GDM1 (cell line): ENCODE measurements at places on chromosomes 2 and 18.

- DNase-seq = no peak
These were observed 42.0 kb upstream of the NFE2L2 start for GRCh38 chr2:177306550-177306949.

DNA sequence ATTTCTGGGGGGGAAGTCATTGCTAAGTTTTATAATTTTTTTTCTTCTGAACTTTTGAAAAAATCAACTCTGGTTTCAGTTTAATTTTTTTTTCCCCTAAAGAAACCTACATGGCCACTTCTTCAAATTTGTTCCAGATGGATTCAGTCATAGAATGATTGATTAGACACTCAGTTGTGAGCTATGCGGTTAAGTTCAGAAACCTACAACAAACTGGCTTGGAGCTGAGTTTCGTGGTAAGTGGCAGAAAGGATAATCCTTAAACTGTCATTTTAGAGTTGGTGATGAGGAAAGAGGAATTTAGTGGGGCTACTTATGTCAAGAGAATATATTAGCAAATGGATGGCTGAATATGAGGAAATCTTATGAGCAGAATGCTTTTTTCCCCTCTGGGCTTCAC, 23.7 kb downstream of the EFEMP1 start:
- DNase-seq = no peak

- no peak for DNase-seq
These were observed 104.5 kb upstream of the CDH2 start for GRCh38 chr18:28281400-28281799.

GRCh38 chr2:20355131-20355530, 4.5 kb upstream of the PUM2 start:
- DNase-seq = no peak

- no peak for DNase-seq
These were observed 676.0 kb upstream of the SALL3 start for GRCh38 chr18:78303519-78304191.

DNA sequence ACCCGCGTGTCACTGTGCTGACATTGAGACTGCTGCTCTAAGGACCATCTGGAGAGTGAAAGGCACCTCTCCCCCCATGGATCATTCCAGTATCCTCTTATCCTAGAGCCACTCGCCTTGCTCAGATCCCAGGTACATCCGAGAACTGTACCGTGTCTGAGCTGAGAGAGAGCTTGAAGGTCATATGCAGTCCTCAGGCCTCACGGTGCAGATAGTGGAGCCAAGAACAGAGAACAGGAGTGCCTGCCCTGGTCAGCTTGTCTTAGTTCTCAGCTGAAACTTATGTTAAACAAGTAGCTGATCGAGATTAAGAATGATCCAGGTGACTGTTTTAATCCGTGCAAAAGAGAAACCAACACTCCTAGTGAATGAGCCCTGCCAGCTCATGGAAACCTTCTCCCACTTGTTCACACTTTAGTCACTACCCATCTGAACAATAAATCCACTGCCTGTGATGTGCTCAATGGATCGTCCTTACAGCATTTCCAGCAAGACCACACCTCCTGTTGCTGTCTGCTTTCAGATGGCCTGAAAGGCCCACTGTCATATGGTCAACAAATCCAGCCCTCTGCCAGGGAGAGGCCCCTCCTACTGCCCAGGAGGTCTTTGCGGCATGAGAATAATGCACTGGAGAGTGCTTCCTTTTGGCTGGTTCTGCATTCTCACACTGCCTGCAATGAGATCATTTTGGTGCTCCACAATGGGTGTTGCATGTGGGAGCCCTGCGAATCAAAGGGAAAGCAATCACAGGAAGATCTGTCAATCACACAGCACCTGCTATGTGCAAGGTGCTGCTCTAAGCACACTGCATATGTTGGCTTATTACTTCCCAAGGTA, 43.7 kb upstream of the APCDD1 start:
- no peak for DNase-seq

DNA sequence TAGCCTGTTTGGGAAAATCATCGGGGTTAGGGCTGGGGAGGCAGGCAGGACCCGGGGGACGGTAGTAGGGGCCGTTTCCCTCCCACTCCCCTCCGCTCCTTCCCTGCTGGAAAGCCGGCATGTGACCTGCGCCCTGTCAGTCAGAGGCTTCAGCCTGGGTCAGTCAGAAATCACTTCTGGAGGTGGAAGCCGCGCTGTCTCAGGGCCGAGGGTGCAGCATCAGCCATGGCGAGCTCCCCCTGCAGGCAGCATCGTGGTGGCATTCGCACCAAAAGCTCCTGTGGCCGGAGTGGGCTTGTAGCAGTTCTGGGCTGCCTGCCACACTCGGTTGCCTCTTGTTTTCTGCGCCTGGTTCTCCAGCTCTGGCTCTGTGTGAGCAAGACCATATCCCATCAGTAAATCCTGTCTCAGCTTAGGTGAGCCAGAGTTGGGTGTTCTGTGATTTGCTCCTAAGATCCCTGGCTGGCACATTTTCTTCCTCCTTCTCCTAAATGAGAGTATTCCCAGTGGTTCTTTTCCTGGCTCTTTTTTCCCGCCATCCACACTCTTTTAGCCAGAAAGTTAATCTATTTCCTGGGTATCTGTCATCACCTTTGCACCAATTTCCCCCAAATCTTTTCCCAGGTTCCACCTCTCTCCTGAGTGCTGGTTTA, 123.9 kb upstream of the CD302 start:
- no peak for DNase-seq

GRCh38 chr2:32738939-32739338, 111.1 kb downstream of the TTC27 start:
- DNase-seq = no peak

- peak; percentile 2 for DNase-seq
These were observed 144.9 kb downstream of the ACOXL start for GRCh38 chr2:110877031-110877827.

DNA sequence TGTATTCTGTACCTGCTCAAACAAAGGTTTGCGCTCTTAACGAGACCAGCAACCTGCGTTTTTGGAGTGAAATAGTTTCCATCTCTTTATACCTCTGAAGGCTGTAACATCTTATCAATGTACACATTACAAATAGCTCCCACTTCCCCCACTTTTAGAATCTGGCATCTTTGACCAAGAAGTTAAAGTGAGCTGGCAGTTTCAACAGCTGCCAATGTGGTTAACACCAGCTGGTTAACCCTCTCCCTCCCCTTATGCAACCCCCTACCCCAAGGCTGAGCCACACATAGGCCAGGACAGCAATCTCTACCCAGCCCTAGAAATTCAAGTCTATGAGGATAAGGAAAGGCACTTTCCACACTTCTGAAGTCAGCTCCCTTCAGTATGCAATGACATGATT, 2.2 kb upstream of the SERTAD2 start:
- peak; percentile 10 for DNase-seq

- DNase-seq = no peak
These were observed 88.1 kb downstream of the TNFRSF11A start for GRCh38 chr18:62413206-62413605.

DNA sequence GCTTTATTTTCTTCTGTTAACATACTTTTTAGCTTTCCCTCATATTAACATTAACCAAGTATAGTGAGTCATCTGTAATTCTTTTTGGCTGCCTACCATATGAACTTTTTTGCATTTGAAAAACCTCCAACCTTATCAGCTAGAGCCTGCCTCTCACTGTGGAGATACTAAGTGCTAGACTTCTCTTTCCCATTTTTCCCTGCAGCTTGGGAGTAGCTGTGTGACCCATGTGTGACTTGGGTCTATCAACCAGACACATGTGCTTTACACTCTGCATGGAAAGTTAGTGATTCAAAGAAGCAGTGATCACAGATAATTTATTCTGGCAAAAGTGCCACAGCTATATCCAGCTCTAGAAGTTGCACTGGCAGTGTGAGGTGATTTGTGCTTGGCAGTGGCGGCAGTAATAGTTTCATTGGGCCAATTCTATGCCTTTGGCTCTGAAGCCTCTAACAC, 36.3 kb downstream of the PREPL start:
- DNase-seq = no peak

DNA sequence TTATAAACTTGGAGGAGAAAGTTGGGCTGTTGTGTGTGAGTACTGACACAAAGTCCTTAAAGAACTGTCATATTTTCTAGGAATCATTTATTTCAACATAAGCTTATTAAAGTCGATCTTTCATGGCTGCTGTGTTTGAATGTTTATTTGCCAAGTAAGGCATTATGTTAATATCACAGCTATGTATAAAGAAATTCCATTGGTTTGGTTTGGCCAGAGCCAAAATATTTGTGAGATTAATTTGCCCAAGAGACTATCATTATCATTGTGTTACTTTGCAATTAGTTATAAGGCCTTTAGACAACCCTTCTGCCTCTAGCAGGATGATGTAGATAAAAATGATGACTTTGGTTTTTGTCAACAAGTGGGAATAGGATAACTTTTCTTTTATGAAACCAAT, 240.6 kb upstream of the NT5C1B start:
- no peak for DNase-seq

DNA sequence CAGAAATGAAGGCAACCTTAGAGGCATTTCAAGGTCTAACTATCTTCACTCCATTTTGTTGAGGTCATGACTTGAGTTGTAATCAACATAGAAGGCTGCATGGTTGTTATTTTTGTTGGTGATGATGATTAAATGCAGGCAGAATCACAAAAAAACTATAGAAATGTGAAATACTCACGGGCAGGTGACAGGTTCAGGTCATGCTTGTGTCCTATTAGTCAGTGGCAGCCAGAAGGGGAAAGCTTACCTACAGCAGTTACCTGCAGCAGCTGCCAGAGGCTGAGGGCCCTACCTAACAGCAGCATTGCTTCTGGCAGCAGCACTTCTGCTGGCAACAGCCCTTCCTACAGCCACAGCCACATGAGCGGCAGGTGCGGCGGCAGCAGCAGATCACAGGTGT, 394 bp downstream of the SCYGR3 start:
- no peak for DNase-seq
